Activated CD4-positive, alpha-beta T cell treated with anti-CD3 and anti-CD28 coated beads, Interleukin-2, amount 10 ng/mL, durations not matched to agents 7 days and 5 days (primary cell): ENCODE measurements at places on chromosomes 3 and 15. TPM values are rescaled to one million over a fixed set of nuclear protein-coding genes. Genes with fewer than 3 reads are reported as not detected.

CIAO2A gene
- 67.3 TPM for total RNA-seq

NEO1 gene
- 5.8 TPM for total RNA-seq

TRIM42 gene
- total RNA-seq, result not detected

ANKRD63 gene
- total RNA-seq, result not detected

PARP15 gene
- 40.9 TPM for total RNA-seq

GASK1A gene
- total RNA-seq, result not detected

OR5H6 gene
- total RNA-seq, result not detected

TMCO5A gene
- total RNA-seq, result not detected

TBC1D21 gene
- not detected for total RNA-seq

ERICH6 gene
- 0.50 TPM for total RNA-seq
